ENCODE measurements at places on chromosomes 12 and 14.

- no peak for DNase-seq
Measured at GRCh38 chr12:24707334-24707733, 241.6 kb downstream of the BCAT1 start.

- DNase-seq, result no peak
Measured at GRCh38 chr12:12620730-12621315, 9.1 kb downstream of the CREBL2 start.

- DNase-seq, result no peak
Measured at GRCh38 chr12:89179983-89180382, 172.3 kb downstream of the DUSP6 start.

- DNase-seq, result no peak
Measured at GRCh38 chr12:109597414-109597794, 23.8 kb downstream of the MVK start.

- DNase-seq, result peak; percentile 55
Measured at GRCh38 chr12:10982244-10982643, 4.5 kb downstream of the TAS2R50 start.

- DNase-seq, result no peak
Measured at GRCh38 chr12:61798778-61799177, 461.4 kb upstream of the USP15 start.

- DNase-seq, result no peak
Measured at GRCh38 chr14:59093902-59094301, 94.6 kb upstream of the DAAM1 start.

DNA sequence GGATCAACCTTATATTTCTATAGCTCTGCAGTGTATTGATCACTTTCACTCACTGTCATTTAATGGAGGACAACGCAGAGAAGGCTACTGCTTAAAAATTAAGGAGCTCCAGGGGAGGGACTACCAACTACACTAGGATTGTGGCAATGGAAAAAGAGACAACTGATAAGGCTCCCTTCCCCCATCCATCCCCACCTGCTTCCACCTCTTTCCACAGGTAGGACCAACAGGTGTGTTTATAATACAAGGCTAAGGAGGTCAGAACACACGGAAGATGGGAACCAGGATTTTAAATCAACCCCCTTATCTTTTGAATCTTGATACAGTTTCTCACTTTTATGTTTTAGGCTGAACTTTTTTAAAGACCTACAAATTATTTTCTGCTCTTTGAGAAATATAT is 90.8 kb downstream of the STAB2 start:
- no peak for DNase-seq

DNA sequence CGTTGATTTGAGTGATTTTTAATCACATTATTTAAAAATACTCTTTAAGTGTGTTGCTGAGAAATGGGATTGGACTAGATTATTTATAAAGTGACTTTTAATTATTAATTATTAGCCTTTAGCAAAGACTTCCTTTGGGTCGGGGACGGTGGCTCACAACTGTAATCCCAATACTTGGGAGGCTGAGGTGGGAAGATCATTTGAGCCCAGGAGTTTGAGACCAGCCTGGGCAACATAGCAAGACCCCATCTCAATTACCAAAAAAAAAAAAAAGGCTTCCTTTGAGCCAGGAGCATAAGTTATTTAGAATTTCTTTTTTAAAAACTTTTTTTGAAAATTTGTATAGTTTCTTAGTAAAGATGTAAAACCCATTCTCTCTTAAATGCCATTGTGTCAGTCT is 8.8 kb downstream of the CHURC1 start:
- DNase-seq, result no peak

DNA sequence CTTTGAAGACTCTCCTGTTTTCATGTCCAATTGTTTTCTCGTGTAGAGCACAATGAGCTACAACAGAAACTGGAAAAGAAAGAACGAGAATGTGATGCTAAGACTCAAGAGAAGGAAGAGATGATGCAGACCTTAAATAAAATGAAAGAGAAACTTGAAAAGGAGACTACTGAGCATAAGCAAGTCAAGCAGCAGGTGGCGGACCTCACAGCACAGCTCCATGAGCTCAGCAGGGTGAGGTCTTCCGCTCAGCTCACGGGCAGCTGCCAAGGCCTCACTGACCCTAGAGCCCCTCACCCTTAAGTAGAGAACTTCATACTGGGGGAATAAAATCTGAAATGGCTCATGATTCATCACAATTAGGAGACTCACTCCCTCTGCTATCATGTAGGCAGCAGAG is 134.7 kb downstream of the GPR135 start:
- DNase-seq, result no peak

DNA sequence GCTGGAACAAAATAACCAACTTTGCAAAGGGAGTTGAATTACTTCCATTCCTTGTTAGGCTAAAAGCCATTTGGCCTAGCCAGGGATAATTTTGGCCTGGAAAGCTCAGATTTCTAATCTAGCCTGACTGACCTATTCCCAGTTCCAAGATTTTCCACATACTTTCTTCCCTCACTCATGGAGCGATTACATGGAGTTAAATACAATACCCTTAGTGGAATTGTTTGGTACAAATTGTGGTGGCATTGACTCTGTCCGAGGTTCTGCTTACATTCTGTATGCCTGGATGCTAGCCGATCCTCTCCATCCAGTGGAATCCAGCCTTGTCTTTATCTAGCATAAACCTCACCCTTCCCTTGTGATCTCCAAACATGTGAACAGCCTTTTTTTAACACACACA is 965.1 kb downstream of the DIO2 start:
- DNase-seq, result no peak

DNA sequence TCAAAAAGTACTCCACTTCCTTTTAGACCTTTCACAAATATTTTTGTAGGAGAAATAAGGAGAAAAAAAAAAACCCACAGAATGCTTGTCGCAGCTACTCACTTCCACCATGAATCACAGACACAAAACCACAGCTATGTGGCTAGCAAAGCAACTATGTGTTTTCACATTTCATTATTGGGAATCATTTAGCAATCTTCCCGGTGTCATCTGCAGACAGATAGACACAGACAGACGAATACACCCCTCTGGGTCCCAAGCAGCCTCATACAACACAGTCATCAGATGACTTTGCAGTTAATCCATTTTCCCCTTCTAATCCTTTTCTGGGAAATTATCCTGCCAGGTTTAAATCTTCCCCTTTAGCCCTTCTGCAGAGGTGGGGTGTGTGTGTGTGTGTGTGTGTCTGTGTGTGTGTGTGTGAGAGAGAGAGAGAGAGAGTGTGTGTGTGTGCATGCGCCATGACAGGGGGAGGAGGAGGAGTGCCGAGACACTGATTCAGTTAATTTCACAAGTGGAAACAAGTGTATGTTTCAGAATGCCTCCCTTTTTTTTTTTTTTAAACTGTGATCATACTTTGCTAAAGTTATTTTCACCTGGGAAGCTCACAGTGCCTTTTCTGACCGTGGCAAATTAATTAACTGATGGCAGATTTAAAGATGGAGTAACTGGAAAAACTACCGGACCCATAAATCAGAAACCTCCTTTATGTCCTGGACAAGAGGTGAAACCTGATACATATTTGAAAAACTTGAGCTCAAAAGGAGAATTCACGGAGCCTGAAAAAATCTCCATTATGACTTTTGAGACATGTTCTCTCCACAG is 39.9 kb downstream of the LTBP2 start:
- DNase-seq, result no peak

- DNase-seq, result no peak
Measured at GRCh38 chr12:27988594-27989233, 16.2 kb upstream of the PTHLH start.

- no peak for DNase-seq
Measured at GRCh38 chr14:97410667-97411620, 613.8 kb downstream of the VRK1 start.

DNA sequence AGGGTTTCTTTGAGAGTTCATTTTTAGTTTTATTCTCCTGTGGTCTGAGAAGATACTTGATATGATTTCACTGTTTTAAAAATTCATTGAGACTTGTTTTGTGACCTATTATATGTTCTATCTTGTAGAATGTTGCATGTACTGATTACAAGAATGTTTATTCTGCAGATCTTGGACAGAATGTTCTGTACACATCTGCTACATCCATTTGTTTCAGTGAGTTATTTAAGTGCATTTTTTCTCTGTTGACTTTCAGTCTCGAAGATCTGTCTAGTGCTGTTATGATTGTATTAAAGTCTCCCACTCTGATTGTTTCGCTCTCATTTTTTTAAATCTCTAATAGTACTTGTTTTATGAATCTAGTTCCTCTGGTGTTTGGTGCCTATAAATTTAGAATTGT is 1319.8 kb downstream of the TMEM121 start:
- no peak for DNase-seq

DNA sequence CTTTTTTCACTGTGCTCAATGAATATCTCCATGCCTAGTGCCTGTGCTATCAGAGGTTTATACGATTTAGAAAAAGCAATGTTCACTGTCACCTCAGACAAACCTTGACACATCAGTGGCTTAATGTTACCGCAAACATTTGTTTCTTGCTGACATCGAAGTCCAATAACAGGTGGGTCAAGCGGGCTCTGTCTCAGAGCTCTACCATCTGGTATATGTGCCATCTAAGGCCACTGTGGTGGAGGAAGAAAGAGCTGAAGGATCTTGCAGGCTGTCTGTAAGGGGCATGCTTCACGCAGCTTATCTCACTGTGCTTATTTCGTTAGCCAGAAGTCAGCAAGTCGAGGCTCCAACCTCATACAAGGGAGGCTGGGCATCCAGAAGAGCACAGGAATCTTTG is 189.5 kb upstream of the NTF3 start:
- no peak for DNase-seq

GRCh38 chr12:110668480-110669192 is 20.3 kb downstream of the HVCN1 start:
- no peak for DNase-seq

DNA sequence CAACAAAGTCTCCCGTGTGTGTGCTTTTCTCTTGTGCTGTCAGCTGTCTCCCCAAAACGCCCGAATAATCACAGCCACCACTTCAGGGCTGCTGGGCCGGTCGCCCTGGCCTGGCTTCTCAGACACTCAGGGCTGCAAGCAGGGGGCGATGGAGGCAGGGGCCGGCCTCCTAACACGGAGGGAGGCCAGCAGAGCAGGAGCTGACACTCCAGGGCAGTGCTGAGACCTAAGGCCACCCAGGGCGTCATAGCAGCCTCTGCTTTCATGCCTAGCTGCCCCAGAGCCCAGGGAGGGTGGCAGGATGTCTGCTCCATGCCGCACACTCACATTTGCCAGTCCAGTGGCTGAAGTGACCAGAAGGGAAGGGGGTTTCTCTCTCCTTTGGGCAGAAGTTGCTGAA is 25.6 kb downstream of the STX2 start:
- no peak for DNase-seq

GRCh38 chr12:45654002-45654665 is 75.4 kb upstream of the ARID2 start:
- DNase-seq, result no peak

- no peak for DNase-seq
Measured at GRCh38 chr12:107493666-107494065, 191.9 kb upstream of the PWP1 start.

- DNase-seq, result no peak
Measured at GRCh38 chr12:83257726-83258125, 571.0 kb downstream of the TMTC2 start.

- DNase-seq, result no peak
Measured at GRCh38 chr12:30988646-30989286, 62.2 kb downstream of the TSPAN11 start.

DNA sequence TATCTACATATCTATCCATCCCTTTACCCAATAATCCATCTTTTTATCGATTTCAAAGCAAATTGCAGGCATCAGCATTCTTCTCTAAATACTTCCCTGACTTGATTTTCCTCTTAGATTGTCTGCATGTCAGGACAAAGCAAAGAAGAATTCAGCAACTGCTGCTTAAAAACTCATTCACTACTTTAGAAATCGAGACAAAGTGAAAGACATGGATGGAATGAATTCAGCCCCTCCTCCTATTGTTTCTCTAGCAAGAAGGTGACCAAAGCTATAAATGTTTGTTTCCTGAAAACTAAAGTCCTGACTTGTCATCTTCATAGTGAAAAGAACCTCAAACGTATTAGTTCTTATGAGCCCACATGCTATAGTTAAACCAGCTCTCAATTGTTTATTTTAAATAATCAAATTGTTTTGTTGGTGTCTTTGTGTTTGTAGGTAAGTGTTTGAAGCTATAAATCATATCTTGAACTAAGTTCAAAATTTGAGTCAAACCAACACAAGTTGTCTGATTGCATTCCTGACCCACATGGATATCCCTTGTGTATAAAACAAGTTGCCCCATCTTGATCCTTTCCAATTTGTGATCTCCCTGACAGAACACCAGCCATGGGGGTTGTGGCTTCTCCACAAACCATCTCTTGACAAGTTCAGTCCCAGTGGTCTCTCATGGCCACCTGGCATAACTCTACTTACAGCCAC is 58.6 kb upstream of the ARHGAP5 start:
- no peak for DNase-seq

DNA sequence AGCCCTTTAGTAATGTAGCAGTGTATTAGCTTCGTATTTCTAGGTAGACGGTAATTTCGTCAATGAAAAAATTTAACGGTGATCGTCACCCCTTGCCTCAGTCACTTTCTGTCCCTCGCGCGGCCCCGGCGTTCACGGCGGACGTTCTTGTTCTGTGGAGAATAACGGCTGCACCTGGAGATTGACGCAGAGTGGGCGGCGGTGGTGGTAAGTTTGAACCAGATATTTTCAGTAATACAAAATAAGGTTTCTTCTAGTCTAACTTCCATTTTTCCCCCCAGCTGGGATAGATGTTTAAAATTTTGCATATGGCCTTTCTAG is 341 bp downstream of the ZNF10 start:
- peak; percentile 33 for DNase-seq

DNA sequence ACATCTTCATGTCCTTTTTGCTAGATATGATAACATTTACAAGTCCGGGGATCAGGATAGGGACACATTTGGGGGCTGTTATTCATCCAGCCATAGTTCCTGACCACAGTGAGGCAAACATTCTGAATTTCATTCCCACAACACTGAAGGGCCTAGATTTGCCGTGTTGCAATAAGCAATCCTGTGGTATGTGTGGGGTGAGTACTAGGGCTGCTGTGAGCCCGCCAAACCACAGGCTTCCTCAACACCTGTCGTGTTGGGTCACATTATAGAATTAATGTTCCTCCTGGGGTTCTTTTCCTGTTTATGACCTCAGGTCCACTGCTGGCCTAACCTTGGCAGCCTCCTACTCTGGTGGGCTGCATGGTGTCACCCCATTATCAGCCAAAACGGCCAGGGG is 119.2 kb downstream of the TBC1D30 start:
- no peak for DNase-seq

Data from effector memory CD8-positive, alpha-beta T cell (primary cell).